ENCODE measurements at places on chromosomes 1 and 21.

- DNase-seq = no peak
Observed at GRCh38 chr21:35491920-35492678, 443.0 kb upstream of the RUNX1 start.

DNA sequence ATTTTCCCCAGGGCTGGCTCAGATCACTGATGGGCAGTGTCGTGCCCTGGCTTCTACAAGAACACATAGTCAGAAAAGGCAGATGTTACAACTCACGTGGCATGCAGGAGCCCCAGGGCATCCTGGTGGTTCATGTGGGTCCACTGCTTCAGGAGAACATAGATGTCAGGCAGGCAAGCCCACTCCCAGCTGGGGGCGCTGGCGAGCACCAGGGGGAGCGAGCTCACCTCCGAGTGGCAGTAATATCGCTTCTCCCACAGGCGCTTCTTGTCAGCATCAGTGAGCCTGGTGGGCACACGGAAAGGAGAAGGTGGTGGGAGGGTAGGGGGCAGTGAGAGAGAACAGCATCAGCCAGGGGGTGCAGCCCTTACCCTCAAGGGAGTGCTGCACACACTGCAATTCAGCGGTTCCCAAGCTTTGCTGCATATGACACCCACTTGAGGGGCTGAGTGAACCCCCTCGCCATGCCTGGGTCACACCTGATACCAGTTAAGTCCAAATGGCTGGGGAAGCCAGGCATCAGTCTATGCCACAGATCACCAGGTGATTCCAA is 34.3 kb upstream of the PPP1R15B start:
- peak; percentile 50 for DNase-seq

GRCh38 chr21:38181096-38181495 is 75.7 kb upstream of the KCNJ15 start:
- no peak for DNase-seq

- peak; percentile 65 for DNase-seq
Observed at GRCh38 chr1:159921251-159921650, 4.1 kb downstream of the TAGLN2 start.

- DNase-seq = no peak
Observed at GRCh38 chr1:171965777-171966176, 124.5 kb downstream of the DNM3 start.

DNA sequence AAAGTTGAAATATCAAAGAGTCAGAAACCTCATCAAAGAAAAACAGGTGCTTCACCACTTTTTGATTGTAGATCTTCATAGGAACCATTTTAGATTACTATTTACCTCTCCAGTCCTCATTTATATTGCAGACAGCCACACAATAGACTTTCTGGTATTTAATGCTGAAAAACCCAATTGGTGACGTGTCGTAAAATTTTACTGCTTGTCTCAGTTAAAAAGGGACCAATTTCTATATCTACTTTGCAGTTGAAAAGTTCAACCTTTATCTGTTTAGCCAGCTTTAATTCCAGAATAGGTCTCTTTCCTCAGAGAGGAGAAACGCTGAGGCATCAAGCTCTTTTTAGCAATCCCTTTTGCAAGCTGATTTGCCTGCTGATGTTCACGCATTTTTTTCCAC is 1722.4 kb downstream of the PLA2G4A start:
- DNase-seq = no peak

DNA sequence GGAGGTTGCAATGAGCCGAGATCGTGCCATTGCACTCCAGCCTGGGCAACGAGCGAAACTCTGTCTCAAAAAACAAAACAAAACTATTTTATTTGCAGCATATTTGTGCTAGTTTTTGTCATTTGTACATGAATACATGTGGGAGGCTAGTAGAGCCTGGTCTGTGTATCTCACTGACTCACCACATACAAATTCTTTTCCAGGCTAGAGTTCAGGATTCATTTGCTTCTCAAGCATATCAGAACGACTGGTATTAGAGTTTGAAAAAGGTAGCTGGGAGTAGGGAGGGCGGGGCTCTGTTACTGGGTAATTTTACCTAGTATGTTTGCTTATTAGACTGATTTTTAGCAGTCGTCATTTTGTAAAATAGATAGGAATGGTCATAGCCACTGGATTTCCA is 4.5 kb upstream of the TOR3A start:
- DNase-seq = no peak

GRCh38 chr1:200528858-200529606 is 91.5 kb downstream of the KIF14 start:
- no peak for DNase-seq

All from memory B cell (primary cell).